ENCODE measurements at places on chromosomes 5 and 9.

DNA sequence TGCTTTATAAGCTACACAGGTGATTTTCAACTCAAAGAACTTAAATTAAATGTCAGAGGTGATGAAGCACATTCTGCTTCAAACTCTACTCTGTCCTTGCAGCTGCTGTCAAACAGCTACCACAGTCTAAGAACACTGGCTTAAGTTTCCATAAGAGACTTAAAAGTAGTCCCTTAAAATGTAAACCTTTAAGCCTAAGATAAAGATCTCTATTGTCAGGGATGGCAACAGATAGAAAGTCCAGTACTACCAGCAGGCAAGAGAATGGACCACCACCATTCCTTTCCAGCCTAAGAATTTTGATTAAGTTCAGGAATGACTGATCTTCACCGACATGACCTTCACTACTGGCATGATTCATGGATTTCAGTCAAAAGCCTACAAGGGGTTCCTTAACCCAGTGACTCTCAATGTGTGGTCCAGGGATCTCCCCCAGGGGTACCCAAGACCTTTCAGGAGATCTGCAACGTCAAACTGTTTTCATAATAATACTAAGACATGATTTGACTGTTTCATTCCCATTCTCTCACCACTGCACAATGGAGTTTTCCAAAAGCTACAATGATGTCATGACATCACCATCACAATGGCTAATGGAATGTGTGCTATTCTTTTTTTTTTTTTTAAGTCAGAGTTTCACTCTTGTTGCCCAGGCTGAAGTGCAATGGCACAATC is 41.1 kb upstream of the PLPP6 start:
- no peak for DNase-seq

DNA sequence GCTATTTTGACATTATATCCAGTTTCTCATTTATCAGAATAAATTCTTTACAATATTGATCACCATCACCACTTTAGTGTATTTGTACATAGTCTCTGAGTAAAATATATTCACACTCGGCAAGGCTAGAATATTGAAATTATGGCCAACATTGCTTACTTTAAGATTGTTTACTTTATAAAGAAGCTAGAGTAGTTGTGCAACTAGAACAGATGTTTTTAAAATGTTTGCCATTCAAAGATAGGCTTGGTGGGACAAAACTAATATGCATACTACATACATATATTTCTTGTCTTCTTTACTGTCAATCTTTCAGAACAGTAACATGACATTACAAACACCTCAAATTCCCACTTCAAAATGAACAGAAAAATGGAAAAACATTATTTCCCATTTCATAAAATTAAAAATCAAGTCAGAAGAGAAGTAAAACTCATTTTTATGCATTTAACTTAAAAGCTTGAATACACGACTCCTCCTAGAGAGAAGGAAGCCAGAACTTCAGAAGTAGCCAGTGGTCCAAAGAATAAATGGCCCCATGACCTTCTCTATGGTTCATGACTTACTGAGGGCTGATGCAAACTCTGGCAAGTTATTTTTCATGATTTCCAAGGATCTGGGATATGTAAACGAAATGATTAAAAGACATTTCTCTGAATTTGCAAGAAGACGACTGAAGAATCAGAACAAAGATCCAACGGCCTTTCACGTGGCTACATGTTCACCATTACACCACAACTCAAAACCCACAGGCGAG is 14.1 kb downstream of the MTX3 start:
- DNase-seq: no peak

DNA sequence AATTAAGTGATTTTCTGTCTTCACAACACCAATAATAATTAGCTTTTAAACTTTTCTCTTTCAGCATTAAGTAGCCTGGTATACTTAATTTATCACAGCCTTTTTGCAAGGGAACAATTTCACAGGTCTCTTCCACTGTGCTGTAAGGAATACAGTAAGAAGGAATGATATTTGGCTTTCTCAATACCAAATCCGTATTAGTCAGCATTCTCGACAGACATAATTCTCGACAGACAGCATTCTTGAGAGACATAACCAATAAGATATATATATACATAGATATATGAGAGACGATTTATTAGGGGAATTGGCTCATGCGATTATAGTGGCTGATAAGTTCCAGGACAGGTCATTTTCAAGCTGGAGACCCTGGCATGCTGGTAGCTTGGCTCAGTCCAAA is 18.0 kb downstream of the PRKAA1 start:
- no peak for DNase-seq

DNA sequence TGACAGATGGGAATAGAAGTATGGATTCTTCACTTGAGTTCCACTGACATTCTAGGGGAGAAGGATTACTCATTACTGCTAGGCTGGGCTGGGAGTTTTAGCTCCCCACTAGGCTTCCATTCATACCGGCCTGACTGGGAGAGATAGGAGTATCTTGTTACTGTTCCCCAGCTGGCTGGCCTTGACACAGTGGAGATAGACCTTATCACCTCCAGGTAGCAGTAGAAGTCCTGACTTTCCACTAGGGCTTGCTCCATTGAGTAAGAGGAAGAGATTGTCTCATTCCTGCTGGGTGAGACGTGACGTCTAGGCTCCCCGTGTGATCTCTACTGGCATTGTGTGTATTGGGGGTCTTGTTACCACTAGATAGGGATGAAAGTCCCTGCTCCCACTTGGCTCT is 156.4 kb downstream of the CACNA1B start:
- DNase-seq: no peak

GRCh38 chr5:175654339-175654738 is 3.5 kb upstream of the HRH2 start:
- DNase-seq: no peak

- DNase-seq: no peak
Observed at GRCh38 chr5:62741761-62742160, 163.1 kb downstream of the LRRC70 start.

DNA sequence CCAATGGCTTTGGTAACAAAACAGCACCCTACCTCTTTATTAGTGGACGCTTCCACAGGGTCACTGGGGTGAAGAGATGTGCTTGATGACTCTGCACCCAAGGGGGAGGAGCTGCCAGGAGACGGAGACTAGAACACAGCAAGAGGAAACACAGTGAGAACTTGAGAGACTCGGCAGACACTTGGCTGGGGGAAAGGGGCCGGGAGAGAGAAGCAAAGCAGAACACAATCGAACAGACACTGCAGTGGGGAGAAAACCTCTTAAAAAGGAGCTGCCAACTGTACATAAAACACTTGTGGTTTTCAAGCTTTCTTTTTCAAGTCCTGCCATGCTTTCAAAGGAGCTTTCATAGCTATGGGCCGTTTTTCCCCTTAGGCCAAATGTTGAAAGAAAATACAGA is 151.0 kb downstream of the ENTREP1 start:
- peak; percentile 6 for DNase-seq

GRCh38 chr9:97990259-97990658 is 7.1 kb downstream of the ANP32B start:
- DNase-seq: no peak

- no peak for DNase-seq
Observed at GRCh38 chr9:117464941-117465616, 50.2 kb upstream of the ASTN2 start.

- DNase-seq: no peak
Observed at GRCh38 chr5:172508471-172509404, 54.4 kb upstream of the SH3PXD2B start.

DNA sequence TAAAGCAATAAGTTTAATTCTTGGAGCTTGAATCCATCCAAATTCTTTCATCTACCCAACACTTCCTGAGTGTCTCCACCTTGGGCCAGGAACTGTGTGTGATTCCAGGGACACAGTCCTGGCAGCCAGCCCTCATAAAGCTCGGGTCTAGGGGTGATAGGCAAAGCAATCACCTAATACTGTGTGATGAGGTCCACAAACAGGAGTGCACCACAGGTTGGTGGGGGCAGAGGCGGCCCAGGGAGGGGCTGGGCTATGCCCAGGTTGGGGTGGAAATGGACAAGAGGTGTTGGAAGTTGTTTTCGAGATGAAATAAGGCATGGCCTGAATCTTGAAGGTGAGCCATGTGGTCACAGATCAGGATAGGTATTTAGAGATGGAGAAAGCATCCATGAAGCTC is 133.9 kb upstream of the PTCH1 start:
- no peak for DNase-seq

DNA sequence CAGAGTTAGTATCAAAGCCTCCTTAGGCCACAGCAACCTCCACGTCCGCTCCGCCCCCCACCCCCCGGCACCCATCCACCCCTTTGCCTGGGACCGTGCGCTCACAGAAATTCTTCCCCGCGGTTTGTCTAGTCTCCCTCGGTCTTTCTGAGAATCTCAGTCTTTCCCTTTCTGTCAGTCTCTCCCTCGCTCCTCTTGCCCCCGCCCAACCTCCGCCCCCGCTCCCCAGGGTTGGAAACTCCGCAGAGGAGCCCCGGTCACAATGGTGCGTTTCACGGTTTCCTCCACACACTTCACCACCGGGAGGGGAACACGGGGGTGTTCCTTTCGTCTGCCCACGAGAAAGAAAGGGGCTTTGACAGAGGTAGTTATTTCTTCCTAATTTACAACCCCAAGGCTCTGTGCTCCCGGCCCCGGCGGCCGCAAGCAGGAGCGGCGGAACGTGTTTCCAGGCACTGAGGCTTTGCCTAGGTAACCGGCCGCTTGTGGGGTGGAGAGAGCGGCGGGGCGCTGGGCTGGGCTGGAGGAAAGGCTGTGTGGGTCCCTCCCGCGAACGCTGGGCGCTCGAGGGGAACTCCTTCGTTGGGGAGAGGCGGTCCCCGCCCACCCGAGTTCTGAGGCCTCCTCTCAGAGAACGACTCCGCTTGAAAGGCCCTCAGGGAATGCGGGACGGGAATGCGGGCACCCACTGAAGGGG is 2.1 kb downstream of the NR4A3 start:
- DNase-seq: peak; percentile 93

DNA sequence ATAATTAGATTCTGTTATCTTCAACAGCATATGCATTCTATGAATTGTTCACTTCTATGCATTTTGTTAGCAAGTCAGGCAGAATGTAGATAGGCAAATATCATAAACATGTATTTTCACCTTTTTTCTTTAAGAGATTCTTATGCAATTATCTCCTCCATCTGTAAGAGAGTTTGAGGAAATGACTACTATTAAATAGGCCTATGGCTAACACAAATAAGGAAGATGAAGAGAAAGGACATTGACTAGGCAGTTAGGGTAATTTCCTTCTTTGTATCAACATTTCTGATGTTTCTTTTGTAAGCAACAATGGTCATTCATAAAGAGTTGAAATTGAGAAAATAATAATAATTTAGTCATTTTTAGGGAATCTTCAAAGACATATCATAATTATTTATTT is 145.2 kb upstream of the CDH12 start:
- DNase-seq: no peak

DNA sequence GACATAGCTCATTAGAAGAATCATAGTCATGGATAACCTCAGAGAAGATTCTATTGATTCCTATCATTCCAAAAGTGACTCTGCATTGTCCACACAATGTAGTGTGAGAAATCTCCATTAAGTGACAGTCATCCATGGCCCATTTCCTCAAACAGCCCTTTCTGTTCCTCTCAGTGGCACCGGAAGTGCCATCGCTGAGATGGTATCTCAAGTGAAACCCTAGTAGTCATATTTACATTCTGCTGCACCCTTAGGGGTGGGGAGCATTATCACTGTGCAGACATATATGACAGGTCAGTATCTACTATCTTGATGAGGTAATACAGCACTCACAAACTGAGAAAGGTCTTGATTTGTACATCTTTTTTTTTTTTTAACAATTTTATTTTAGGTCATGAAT is 55.4 kb upstream of the MIER3 start:
- no peak for DNase-seq

GRCh38 chr5:38639377-38640358 is 83.2 kb upstream of the LIFR start:
- DNase-seq: no peak

- DNase-seq: peak; percentile 24
Observed at GRCh38 chr9:87684627-87685219, 41.2 kb upstream of the CTSL start.

DNA sequence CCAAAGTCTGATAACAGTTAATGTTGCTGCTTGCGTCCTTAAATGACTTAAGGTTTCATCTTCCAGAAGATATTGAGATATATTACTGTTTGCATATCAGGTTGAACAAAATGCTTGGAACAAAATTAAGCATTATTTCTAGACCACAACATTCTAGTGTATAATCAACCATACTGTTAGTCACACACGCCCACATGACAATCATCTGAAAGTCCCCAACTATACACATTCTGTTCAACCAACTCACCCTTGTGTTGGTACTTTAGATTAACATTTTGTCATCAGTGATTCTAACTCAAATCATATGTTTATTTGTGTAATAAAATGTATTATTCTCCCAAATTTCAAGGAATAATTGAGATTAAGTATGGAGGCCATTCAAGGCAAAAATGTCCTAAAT is 47.3 kb downstream of the LURAP1L start:
- DNase-seq: no peak

DNA sequence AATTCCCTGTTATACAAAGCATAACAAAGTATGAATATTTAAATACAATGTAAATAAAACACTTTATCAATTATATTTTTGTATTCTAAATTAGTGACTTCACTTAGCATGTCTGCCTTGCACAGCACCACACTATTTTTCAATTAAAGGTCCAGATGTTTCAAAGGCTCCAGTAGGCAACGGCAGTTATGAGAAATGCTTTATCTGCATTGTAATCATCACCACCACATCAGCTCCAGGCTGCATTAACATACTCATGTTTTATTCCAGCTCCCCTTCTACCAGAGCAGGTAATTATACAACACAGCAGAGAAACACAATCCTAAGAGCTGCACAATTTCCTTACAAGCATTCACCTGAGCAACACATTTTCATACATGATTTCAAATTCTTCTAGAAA is 102.8 kb downstream of the MAPKAP1 start:
- DNase-seq: no peak

GRCh38 chr5:539469-540070 is 15.3 kb upstream of the SLC9A3 start:
- no peak for DNase-seq

Data from activated CD4-positive, alpha-beta T cell treated with anti-CD3 and anti-CD28 coated beads, Interleukin-2, amount 50 U/mL, for 48 hours (primary cell).